NCI-H82 (cell line): ENCODE measurements at places on chromosomes 13 and 19.

DNA sequence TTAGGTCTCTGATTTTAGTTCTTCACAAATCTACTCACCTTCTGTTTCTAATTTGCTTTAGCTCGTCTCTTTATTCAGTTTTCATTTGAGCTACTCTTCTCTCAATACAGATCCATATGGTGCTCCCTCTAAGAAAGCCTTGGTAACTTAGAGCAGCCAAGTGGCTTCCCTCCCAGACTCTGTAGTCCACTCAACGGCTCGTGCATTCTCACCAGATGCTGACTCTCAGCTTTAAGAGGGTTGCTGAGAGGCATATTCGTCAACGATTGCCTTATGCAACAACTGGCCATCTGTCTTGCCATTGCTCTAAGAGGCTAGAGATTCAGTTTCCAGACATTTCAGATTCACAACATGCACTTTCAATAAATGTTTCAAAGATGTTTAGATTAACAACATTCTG lies 785.8 kb upstream of the SLC10A2 start:
- peak; percentile 97 for DNase-seq

DNA sequence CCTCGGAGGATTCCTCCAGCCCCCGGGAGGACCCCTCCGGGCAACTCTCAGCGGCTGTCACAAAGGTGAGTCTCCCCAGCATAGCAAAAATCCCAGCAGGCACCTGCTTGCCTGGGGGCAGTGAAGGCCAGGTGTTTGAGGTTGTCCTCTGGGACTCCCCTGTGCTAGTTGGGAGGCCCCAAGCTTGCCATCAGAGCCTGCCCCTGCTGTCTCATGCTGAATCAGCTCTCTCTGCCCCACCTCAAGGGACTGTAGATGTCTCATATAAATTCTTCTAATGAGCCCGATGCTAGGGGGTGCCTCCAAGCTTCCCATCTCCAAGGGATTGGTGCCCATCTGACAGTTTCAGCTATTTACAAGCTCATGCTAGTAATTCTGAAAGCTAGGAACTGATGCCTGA lies 53.6 kb downstream of the NWD1 start:
- no peak for DNase-seq

GRCh38 chr13:60617991-60618733 lies 221.1 kb downstream of the TDRD3 start:
- DNase-seq: peak; percentile 15

GRCh38 chr19:50222691-50223438 lies 19.4 kb downstream of the MYH14 start:
- DNase-seq: no peak

DNA sequence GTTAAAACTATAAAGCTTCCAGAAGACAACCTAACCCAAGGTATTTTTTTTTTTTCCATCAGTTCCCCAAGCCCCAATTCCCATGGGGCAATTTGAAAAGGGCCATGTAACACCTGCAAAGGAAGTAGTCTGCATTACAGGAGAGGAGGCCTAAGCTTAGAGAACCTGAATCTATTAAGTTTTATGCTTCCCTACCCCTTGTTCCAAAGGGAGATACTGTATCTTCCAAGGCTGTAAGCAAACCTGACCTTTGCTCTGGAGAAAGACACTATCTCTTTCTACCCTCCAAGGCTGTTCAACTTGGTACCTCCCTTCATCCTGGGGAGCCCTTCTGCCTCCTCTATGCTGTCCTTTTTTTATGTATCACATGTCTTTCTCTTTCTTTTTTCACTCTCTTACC lies 15.0 kb downstream of the KATNAL1 start:
- no peak for DNase-seq

DNA sequence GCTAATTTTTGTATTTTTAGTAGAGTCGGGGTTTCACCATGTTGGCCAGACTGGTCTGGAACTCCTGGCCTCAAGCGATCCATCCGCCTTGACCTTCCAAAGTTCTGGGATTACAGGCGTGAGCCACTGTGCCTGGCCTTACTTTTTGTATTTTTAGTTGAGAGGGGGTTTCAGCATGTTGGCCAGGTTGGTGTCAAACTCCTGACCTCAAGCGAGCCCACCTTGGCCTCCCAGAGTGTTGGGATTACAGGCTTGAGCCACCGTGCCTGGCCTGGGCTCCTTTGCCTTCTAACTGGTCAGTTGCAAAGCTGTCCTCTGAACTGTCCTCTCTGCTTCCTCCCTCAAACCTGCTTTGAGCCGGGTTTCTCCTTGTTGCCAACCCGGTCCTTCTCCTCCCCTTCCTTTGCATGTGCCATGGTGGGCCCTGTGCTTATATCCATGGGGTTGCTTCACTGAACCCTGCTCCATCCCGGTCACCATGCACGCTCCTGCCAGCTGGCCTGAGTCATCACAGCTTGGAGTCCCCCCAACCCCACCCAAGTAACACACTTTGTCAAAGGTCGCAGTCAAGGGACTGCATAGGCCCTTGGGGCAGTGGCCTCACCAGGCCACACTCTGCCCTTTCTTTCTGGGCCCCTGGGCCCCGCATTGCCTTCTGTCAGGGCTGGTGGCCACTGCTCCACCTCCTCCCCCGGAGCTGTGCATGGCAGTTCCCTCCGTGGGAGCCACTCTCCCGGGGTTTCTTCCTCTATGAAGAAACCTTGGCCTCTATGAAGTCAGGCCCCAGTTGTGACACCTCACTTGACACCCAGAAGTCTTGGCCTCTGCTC lies 21.2 kb downstream of the WTIP start:
- no peak for DNase-seq

GRCh38 chr19:3788996-3789778 lies 3.0 kb upstream of the MATK start:
- no peak for DNase-seq

DNA sequence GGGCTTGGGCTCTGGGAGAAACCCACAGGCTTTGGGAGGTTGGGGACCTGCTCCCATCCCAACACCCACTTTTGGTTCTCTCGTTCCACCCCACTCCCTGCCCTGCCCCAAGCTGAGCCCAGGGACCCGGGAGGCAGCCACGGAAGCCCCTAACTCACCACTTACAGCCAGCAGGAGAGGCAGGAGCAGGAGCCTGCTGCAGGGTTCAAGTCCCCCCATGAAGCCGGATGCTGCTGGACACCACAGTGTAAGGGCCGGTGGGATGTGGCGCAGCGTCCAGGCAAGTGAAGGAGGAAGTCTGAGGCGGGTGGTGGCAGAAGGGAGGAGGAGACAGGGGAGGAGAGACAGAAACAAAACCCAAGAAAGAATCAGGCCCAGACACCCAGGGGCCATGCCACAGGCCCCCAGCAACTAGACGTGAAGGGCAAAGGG lies at the start of gene TYROBP:
Gene TYROBP, minus strand, starts transcription at position 286 of the 432 bp plus-strand sequence. Its CDS starts 67 bp downstream, at position 219.
- no peak for DNase-seq

DNA sequence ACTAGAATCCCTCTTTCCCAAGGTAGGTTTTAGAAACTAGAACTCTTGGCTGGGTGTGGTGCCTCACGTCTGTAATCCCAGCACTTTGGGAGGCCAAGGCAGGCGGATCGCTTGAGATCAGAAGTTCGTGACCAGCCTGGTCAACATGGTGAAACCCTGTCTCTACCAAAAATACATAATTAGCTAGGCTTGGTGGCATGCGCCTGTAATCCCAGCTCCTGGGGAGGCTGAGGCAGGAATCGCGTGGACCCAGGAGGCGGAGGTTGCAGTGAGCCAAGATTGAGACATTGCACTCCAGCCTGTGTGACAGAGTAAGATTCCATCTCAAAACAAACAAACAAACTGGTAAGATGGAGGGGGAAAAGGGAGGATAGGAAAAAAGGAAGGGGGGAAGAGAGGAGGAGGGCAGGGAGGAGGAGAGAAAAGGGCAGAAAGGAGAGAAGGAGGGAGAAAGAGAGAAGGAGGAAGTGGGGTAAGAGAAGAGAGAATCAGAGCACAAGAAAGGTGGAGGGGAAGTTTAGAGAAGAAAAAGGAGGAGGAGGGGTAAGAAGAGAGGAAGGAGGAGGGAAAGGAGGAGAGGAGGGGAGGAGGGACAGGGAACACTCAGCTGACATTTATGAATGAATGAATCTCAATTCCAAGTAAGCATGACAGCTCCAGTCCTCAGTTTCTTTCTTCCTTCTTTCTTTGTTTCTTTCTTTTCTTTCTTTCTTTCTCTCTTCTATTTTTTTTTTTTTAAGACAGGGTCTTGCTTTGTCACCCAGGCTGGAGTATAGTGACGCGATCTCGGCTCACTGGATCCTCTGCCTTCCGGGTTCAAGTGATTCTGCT lies 2.6 kb upstream of the SLC27A1 start:
- no peak for DNase-seq

- peak; percentile 87 for DNase-seq
These were observed 113.7 kb downstream of the RFC3 start for GRCh38 chr13:33931397-33932311.

- no peak for DNase-seq
These were observed 170.0 kb upstream of the RNF113B start for GRCh38 chr13:98346904-98347636.

DNA sequence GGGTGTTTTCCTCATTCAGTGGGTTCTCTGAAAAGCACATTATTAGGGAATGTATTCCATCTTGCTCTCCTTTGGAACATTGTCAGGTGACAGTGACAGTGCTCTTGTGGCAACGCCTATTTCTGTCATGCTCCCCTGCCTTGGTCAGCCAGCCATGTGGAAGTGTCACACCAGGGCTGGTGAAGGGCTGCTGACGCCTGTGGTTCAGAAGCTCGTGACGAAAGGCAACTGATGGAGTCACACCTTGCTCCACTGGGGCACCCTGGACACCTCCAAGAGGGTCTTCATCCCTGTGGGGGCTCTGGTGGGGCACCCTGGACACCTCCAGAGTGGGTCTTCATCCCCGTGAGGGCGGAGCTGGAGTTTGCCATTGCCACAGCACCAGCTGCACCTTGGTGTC lies 68.9 kb upstream of the GPR183 start:
- no peak for DNase-seq

DNA sequence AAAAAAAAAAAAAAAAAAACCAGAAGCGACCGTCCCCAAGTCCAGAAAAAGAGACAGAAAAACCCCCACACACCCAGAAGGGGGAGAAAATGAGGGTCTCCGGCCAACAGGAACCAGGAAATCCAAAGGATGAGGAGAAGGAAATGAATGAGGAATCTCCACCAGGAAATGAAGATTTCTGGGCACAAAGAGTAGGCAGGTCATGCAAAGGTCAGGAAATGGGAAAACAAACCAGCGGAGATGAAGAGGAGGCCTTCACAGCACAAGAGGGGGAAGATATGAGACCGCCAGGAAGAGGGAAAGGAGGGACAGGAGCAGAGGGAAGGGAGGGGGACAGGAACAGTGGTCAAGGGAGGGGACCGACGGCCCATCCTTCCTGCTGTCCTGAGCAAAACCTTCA lies 5.8 kb downstream of the TEAD2 start:
- DNase-seq: no peak

- DNase-seq: no peak
These were observed 532.9 kb downstream of the SLITRK6 start for GRCh38 chr13:85266331-85266730.

DNA sequence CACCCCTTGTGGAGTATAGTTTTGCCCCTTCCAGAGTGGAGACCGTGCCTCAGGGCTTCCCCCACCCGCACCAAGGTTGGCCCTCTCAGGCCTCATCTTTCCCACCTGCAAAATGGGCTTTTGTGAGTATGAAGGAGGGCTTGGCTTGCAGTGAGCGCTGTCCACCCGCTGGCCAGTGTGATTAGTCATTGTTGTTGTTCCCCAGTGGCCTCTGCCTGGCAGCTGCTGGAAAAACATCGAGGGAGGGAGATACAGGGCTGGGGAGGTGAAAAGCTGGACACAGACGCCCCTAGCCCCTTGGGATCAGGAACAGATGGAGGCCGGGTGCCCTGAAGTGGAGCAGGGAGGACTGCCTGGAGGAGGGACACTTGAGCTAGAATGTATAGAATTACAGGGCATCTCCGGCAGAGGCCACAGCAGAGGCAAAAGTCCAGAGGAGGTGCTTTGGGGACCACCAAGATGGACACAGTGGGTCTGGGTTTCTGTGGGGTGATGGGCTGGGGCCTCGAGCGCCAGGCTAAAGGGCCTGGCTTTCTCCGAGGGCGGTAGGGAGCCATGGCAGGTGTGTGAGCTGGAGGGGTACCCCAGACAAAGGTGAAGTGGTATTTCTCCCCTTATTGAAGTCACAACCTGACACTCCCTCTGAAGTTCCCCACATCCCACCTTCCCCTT lies 3.9 kb upstream of the IL12RB1 start:
- no peak for DNase-seq

- DNase-seq: no peak
These were observed 8.8 kb upstream of the SWSAP1 start for GRCh38 chr19:11365557-11366117.

DNA sequence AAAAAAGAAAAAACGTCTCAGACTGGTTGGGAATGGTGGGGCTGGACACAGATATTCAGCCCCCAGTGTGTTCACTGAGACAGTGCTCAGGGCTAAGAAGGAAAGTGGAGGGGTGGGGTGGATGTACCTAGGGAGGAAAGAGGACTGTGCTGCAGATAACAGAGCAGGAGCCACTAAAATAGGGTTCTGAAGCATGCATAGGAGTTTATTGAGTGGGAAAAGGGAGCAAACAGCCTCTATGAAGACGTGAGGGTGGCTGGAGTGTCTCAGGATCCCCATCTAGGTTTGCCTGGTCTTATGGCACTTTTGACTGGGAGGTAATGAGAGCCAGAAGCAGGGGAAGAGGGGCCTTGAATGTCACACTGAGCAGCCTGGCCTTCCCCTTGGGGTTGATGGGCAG lies 3.4 kb downstream of the MEGF8 start:
- DNase-seq: no peak
